ENCODE measurements at places on chromosomes 16 and 17. TPM values are rescaled to one million over a fixed set of nuclear protein-coding genes. Genes with fewer than 3 reads are reported as not detected.

TMIGD1 gene
- total RNA-seq, result not detected

TMEM238L gene
- not detected for total RNA-seq

C16orf95 gene
- 4.8 TPM for total RNA-seq

FOXC2 gene
- 2.3 TPM for total RNA-seq

PTX4 gene
- total RNA-seq, result not detected

COA3 gene
- total RNA-seq, result 68.3 TPM

NPB gene
- 0.18 TPM for total RNA-seq

SGCA gene
- 127 TPM for total RNA-seq

C16orf92 gene
- not detected for total RNA-seq

PERCC1 gene
- total RNA-seq, result not detected

RAB11FIP4 gene
- total RNA-seq, result 8.7 TPM

CCDC200 gene
- total RNA-seq, result not detected

NXPH3 gene
- total RNA-seq, result 6.5 TPM

HOXB5 gene
- 0.37 TPM for total RNA-seq

LMF1 gene
- total RNA-seq, result 13.3 TPM

MT1A gene
- total RNA-seq, result 27.5 TPM

KRTAP1-5 gene
- not detected for total RNA-seq

PRKCA gene
- 8.0 TPM for total RNA-seq

AKAP10 gene
- total RNA-seq, result 17.7 TPM

HOXB6 gene
- total RNA-seq, result 0.84 TPM

GAS2L2 gene
- not detected for total RNA-seq

CNGB1 gene
- total RNA-seq, result not detected

PARD6A gene
- 3.5 TPM for total RNA-seq

ZNF750 gene
- not detected for total RNA-seq

HEATR9 gene
- total RNA-seq, result not detected

TBC1D28 gene
- total RNA-seq, result not detected

KIFC3 gene
- 49.8 TPM for total RNA-seq

PPP1R1B gene
- total RNA-seq, result 6.6 TPM

PRAC1 gene
- total RNA-seq, result not detected

ARHGAP44 gene
- total RNA-seq, result 12.3 TPM

ANKRD40CL gene
- total RNA-seq, result not detected

USP32 gene
- 43.2 TPM for total RNA-seq

KRTAP4-6 gene
- total RNA-seq, result not detected

IGFALS gene
- total RNA-seq, result not detected

SPATA22 gene
- 0.45 TPM for total RNA-seq

LGALS9 gene
- 19.7 TPM for total RNA-seq
